ENCODE measurements at places on chromosomes 2 and 18.
A peak's percentile ranks its signal among the peaks of the same experiment; 100 is the strongest.

DNA sequence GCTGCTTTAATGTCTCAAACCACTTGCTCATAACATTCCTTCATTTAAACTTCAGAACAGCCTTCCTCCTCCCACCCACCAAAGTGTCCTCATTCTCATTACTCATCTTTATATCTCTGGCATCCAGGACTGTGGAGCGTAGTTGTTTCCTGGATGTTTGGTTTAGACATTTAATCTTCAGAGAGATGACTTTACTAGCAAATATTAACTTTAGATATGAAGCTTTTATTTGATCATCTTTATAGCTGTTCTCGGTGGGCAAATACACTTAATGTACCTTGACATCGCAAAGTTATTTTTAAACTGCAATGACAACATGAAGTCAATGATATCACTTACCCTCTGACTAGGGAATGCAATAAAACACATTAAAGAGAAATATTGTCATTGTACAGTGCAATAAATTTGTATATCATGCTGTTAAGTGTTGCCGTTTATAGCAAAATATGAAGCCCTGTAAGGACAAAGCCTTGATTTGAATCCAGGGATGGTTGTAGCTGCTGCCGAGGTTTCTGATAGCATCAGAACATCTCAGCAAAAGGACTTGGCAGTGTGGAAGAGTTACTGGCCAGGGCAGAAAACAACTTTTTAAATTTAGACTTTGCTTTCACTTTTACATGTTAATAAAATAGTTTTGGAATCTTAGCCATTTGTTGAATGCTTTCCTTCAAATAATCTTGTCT is 4.6 kb upstream of the LAMA3 start:
- DNase-seq, result no peak
- H3K36me3 ChIP-seq, result no peaks in the 10 kb centered on the region
- peaks cover 17% of the 10 kb centered on the region for H3K27me3 ChIP-seq
- H3K4me3 ChIP-seq, result no peak overlapping the region
- H3K27ac ChIP-seq, result no peak overlapping the region

DNA sequence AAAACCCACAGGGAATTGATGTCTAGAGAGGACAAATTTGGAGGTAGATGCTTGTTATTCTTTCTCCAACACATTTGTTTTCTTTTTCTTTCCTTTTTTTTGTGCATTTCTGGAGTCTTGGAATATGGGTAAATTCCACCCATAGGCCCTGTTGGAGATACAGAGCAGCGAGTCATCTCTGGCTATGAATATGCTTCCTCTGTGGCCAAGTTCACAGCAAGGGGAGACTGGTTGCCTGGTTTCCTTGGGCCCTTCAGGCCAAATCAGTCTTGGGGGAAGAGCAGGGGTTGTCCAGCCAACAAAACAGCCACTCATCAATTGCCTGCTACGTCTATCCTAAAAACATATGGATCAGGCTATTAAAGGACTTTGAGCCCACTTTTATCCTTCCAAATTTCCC is 27.5 kb downstream of the SP100 start:
- no peak for DNase-seq
- no peaks in the 10 kb centered on the region for H3K27me3 ChIP-seq
- H3K36me3 ChIP-seq, result peaks cover 45% of the 10 kb centered on the region
- no peak overlapping the region for H3K4me3 ChIP-seq
- no peak overlapping the region for H3K27ac ChIP-seq

- no peak overlapping the region for H3K4me3 ChIP-seq
- H3K4me1 ChIP-seq, result no peaks in the 10 kb centered on the region
- H3K27ac ChIP-seq, result no peak overlapping the region
- H3K36me3 ChIP-seq, result no peaks in the 10 kb centered on the region
- no peaks in the 10 kb centered on the region for H3K27me3 ChIP-seq
Measured at GRCh38 chr18:1498216-1498615, 593.5 kb downstream of the ADCYAP1 start.

- DNase-seq, result no peak
- H3K36me3 ChIP-seq, result peaks cover 31% of the 10 kb centered on the region
- no peak overlapping the region for H3K27ac ChIP-seq
- no peaks in the 10 kb centered on the region for H3K4me1 ChIP-seq
Measured at GRCh38 chr2:48480526-48480925, 49.4 kb upstream of the STON1 start.

GRCh38 chr18:50312296-50313030 is 25.0 kb upstream of the CXXC1 start:
- H3K27ac ChIP-seq, result no peak overlapping the region
- no peak overlapping the region for H3K4me3 ChIP-seq
- peaks cover under 1% of the 10 kb centered on the region for H3K4me1 ChIP-seq
- no peaks in the 10 kb centered on the region for H3K36me3 ChIP-seq

- H3K27ac ChIP-seq, result no peak overlapping the region
- DNase-seq, result no peak
- no peaks in the 10 kb centered on the region for H3K27me3 ChIP-seq
Measured at GRCh38 chr2:108182489-108182888, 57.3 kb upstream of the SULT1C3 start.

DNA sequence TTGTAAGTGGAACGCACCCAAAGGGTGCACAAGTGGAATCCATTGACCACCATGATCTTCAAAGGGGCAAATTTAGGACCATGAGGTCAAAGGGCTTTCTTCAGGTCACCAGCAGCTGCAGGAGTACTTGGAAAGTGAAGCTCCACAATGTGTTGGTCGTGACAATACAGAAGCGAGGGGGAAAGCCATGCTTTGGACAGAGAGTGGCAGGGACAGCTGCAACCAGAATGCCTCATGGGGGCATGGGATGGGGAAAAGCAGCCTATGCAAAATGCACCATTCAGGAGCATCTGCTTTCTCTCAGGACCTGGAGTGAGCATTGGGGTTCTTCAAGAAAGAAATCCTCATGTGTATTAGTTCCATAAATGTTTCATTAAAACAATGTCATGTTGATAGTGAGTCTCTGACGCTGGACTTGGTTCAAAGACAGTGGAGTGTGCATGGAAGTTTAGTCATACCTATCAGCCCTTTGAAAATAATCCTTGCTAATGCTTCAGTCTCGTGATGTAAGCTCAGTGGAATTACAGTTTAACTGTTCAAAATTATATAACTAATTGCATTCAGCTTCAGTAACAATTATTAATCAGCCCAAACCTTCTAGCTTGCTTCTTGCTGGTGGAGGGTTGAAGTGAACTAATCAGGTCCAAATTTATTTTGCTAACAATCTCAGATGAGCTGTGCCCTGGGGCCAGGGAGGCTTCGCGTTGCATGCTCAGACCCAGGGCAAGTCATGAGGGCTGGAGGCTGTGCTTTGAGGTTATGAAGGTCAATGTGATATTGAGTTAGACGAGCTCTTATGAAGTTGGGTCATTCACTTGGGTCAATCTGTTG is 41.6 kb downstream of the ACKR3 start:
- H3K4me3 ChIP-seq, result no peak overlapping the region
- no peaks in the 10 kb centered on the region for H3K4me1 ChIP-seq
- no peaks in the 10 kb centered on the region for H3K27me3 ChIP-seq
- no peaks in the 10 kb centered on the region for H3K36me3 ChIP-seq

- no peaks in the 10 kb centered on the region for H3K27me3 ChIP-seq
- no peak overlapping the region for H3K27ac ChIP-seq
- H3K4me3 ChIP-seq, result no peak overlapping the region
- peaks cover 13% of the 10 kb centered on the region for H3K4me1 ChIP-seq
- no peak for DNase-seq
Measured at GRCh38 chr18:13223311-13224143, 5.0 kb downstream of the LDLRAD4 start.

DNA sequence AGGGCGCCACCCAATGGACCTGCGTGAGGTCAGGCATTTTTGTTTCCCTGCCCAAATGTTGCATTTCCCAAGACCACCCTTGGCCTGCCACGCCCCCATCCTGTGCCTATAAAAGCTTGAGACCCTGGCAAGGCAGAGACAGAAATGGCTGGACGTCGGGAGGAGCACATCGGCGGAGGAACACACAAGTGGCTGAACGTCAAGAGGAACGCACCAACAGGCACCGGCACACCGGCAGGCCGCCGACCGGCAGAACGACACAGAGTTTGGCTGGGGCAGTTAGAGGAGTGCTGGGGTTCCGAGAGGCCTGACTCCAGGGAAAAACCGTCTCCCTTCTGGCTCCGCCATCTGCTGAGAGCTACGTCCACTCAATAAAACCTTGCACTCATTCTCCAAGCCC is 35.9 kb downstream of the DCDC2C start:
- H3K4me1 ChIP-seq, result no peaks in the 10 kb centered on the region
- peaks cover 3% of the 10 kb centered on the region for H3K27me3 ChIP-seq
- no peaks in the 10 kb centered on the region for H3K36me3 ChIP-seq
- H3K27ac ChIP-seq, result no peak overlapping the region
- H3K4me3 ChIP-seq, result no peak overlapping the region
- no peak for DNase-seq

- no peak overlapping the region for H3K4me3 ChIP-seq
- H3K4me1 ChIP-seq, result no peaks in the 10 kb centered on the region
- no peaks in the 10 kb centered on the region for H3K27me3 ChIP-seq
- H3K36me3 ChIP-seq, result no peaks in the 10 kb centered on the region
- H3K27ac ChIP-seq, result no peak overlapping the region
- DNase-seq, result no peak
Measured at GRCh38 chr18:68800075-68800474, 2.2 kb downstream of the CCDC102B start.

- H3K27me3 ChIP-seq, result no peaks in the 10 kb centered on the region
- peaks cover 29% of the 10 kb centered on the region for H3K36me3 ChIP-seq
- no peaks in the 10 kb centered on the region for H3K4me1 ChIP-seq
- no peak for DNase-seq
- no peak overlapping the region for H3K4me3 ChIP-seq
Measured at GRCh38 chr18:2914881-2915240, 68.1 kb downstream of the EMILIN2 start.

GRCh38 chr2:289362-290089 is 1.6 kb upstream of the ALKAL2 start:
- peak; percentile 17 for DNase-seq
- H3K36me3 ChIP-seq, result no peaks in the 10 kb centered on the region
- H3K27ac ChIP-seq, result no peak overlapping the region
- H3K27me3 ChIP-seq, result peaks cover 14% of the 10 kb centered on the region

GRCh38 chr18:50218432-50219197 is 23.7 kb upstream of the MYO5B start:
- no peaks in the 10 kb centered on the region for H3K4me1 ChIP-seq
- H3K27me3 ChIP-seq, result no peaks in the 10 kb centered on the region

GRCh38 chr2:120656273-120656950 is 79.3 kb upstream of the GLI2 start:
- no peak for DNase-seq
- H3K36me3 ChIP-seq, result no peaks in the 10 kb centered on the region
- H3K4me3 ChIP-seq, result no peak overlapping the region
- H3K27ac ChIP-seq, result no peak overlapping the region
- no peaks in the 10 kb centered on the region for H3K27me3 ChIP-seq

DNA sequence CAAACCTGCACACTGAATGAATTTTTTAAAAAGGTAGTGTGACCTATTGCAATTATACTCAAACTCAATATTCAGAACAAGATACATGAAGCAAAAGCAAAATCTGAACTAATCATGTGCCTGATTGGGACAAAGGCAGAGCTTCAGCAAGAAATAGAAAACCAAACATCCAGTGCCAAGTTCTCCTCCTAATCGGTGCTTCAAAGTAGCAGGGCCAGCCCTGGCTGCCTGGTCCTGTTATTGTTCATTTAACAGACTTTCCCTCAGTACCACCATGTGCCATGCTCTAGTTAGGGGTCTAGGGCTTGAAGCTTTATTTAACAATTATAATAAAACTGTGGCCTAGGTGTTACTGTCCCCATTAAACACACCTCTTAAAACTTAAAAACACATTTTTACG is 281.5 kb upstream of the PXDN start:
- no peak for DNase-seq
- no peak overlapping the region for H3K27ac ChIP-seq
- no peaks in the 10 kb centered on the region for H3K36me3 ChIP-seq
- no peaks in the 10 kb centered on the region for H3K27me3 ChIP-seq
- no peaks in the 10 kb centered on the region for H3K4me1 ChIP-seq

DNA sequence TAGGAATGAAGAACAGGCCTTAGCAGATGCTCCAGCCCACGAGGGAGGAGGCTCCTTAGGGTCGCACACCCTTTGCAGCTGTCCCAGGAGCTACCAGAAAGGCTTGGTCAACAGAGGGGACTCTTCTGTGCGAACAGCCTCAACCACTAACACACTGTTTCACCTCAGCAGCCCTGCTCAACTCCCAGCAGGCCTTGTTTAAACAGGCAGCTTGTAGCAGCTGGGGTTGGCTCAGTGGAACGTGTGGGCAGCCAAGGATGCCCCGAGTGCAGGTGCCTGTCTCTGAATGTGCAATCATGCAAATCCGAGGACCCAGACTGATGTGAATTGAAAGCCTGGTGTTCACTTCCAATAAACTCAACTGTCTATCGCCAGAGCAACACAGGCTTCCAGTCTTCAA is 88.7 kb upstream of the CXCR4 start:
- peaks cover 12% of the 10 kb centered on the region for H3K4me1 ChIP-seq
- H3K27ac ChIP-seq, result no peak overlapping the region
- no peak overlapping the region for H3K4me3 ChIP-seq
- H3K27me3 ChIP-seq, result no peaks in the 10 kb centered on the region

GRCh38 chr2:196439760-196440159 is 199.8 kb upstream of the CCDC150 start:
- H3K4me1 ChIP-seq, result no peaks in the 10 kb centered on the region
- DNase-seq, result no peak
- no peaks in the 10 kb centered on the region for H3K36me3 ChIP-seq
- no peaks in the 10 kb centered on the region for H3K27me3 ChIP-seq

GRCh38 chr18:9825571-9826073 is 60.2 kb upstream of the TXNDC2 start:
- H3K27ac ChIP-seq, result peak overlapping the region; percentile 32
- no peak for DNase-seq
- no peaks in the 10 kb centered on the region for H3K36me3 ChIP-seq
- H3K4me1 ChIP-seq, result no peaks in the 10 kb centered on the region
- no peaks in the 10 kb centered on the region for H3K27me3 ChIP-seq

- DNase-seq, result no peak
- no peak overlapping the region for H3K27ac ChIP-seq
- no peaks in the 10 kb centered on the region for H3K27me3 ChIP-seq
- H3K4me3 ChIP-seq, result no peak overlapping the region
- no peaks in the 10 kb centered on the region for H3K36me3 ChIP-seq
Measured at GRCh38 chr2:217023611-217024010, 163.7 kb upstream of the TNP1 start.

DNA sequence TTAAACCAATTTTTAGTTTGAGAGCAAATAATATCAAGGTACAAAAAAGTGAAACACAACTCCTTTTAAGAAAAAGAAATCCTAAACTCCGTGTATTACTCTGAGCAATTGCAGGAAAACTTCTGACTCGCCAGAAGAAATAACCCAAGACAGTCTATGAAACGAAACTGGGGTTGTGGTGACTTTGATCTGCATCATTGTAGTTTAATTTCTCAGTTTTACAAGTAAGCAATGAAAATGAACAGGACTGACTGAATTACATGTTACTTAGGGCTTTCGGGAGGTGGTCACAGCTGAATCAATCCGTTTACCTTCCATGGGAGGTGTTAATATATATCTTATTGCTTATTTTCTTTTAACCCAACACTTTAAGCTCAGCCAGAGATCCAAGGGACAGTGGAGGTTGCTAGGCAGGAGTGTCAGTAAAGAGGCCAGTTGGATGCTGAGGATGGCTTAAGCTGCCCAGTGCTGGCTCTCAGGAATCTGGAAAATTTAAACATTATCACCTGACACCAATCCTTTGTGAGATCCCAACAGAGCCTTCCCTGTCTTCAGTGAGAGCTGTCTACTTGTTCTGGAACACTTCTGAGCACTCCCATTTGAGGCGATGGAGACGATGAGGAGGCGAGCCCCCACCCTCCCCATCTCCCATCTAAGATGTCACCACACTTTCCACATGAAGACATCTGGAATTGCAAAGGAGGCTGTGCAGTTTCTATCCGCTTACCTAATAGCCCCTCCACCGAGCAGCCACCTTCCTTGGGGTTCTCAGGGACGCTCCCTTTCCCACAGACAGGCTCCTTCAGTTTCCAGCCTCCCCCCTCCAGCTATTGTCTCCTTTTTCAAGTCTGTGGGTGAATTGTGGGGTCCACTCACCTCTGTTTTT is 3.6 kb upstream of the RAB31 start:
- H3K27me3 ChIP-seq, result peaks cover 1% of the 10 kb centered on the region
- DNase-seq, result no peak
- peaks cover 10% of the 10 kb centered on the region for H3K4me1 ChIP-seq
- H3K36me3 ChIP-seq, result no peaks in the 10 kb centered on the region
